ENCODE measurements at places on chromosomes 11 and 22.

DNA sequence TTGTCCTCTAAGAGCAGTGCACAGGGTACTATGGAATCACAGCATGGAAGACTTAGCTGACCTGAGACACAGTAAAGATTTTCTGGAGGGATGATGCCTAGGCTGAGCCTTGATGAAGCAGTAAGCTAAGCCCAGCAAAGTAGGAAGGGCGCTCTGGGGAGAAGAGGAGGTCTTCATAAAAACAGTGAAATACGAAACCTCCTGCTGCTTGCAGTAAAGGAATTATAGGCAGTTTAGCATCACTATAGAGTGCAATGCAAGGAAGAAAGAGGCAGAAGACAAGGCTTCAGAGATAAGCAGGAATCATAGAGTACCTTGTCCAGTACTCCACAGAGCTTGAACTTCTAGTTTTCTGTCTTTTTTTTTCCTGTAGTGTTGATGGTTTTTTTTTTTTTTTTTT is 555.7 kb upstream of the CADM1 start:
- no peak for DNase-seq

- no peak for DNase-seq
Observed at GRCh38 chr11:131305005-131305404, 65.4 kb upstream of the NTM start.

DNA sequence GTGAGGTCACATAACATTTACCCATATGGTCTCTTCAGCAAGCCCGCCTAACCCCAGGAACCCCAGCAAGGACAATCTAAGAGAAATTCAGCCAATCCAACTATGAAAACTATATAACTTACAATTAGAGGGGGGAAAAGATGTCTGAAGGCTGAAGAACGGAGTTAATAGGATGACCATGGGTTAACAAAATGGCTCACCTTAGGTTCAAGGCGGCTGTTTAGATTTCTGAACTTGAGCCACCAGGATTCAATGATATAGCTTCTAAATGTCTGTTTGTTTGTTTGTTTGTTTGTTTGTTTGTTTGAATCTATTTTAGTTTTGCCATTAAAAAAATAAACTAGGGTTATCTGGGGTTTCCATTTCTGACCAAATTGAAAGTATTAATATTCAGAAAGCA is 109.8 kb upstream of the ZC3H12C start:
- no peak for DNase-seq

DNA sequence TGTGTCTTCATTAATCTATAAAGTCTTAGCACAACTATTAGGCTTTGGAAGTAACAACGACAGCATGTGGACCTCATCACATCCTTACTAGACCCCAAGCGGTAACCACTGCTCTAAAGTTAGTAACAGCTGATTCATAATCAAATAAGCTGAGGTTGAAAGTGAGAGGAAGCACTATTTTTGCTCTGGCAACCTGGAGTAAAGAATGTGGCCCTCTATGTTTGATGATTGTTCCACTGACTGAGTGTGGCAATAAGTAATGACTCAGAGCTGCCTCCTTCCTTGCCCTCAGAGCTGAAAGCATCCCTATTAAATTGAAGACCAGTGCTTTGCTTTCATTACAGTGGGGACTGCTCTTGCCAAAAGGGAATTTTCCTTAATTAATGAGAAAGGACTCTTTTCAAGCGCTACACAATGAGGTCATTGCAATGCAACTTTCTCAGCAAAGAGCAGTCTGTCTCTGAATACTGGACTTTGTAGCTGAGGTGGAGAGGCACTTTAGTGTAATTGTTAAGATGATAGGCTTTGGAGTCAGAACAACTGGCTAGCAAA is 906.1 kb upstream of the RAG2 start:
- DNase-seq, result no peak

GRCh38 chr22:38144025-38144405 is 33.5 kb upstream of the BAIAP2L2 start:
- DNase-seq, result no peak

GRCh38 chr11:64498136-64498535 is 92.9 kb upstream of the SLC22A12 start:
- DNase-seq, result no peak

Measured in NCI-H187 treated with DMSO at 0.1 percent for 48 hours (cell line).